A549 treated with dexamethasone at 1 μM for 4 hours (cell line): ENCODE measurements at places on chromosomes 6 and 20. TPM values are rescaled to one million over a fixed set of nuclear protein-coding genes. Genes with fewer than 3 reads are reported as not detected.

TUBB2B gene
- total RNA-seq: 14.2 to 16.9 TPM (median 15.4 TPM) in 5 replicates

CTCFL gene
- total RNA-seq: 0.02 to 0.06 TPM (median 0.03 TPM) in 4 of 5 replicates, not detected in the other

EPM2A gene
- total RNA-seq: 2.8 to 3.4 TPM (median 3.1 TPM) in 5 replicates

B3GAT2 gene
- total RNA-seq: 0.01 to 0.03 TPM (median 0.02 TPM) in 4 of 5 replicates, not detected in the other

VSTM2L gene
- 19.8 to 29.6 TPM (median 20.9 TPM) in 5 replicates for total RNA-seq

SSTR4 gene
- 0.43 to 1.1 TPM (median 0.64 TPM) in 5 replicates for total RNA-seq

MOCS1 gene
- total RNA-seq: 2.0 to 3.3 TPM (median 2.7 TPM) in 5 replicates

SCGN gene
- 0.20 to 0.39 TPM (median 0.28 TPM) in 4 of 5 replicates, not detected in the other for total RNA-seq

SNAP25 gene
- 15.3 to 20.7 TPM (median 16.8 TPM) in 5 replicates for total RNA-seq

HNF4A gene
- total RNA-seq: 15.0 to 26.0 TPM (median 23.4 TPM) in 5 replicates

PXMP4 gene
- 4.2 to 7.6 TPM (median 6.9 TPM) in 5 replicates for total RNA-seq

PRDM13 gene
- total RNA-seq: 0.71 to 1.1 TPM (median 1.0 TPM) in 5 replicates

NAA20 gene
- 129 to 162 TPM (median 134 TPM) in 5 replicates for total RNA-seq

RPL10A gene
- 1,353 to 1,488 TPM (median 1,401 TPM) in 5 replicates for total RNA-seq

KCNG1 gene
- total RNA-seq: 28.9 to 52.5 TPM (median 34.4 TPM) in 5 replicates

CRISP3 gene
- total RNA-seq: not detected in 5 replicates

SRMS gene
- 0.11 to 0.14 TPM (median 0.13 TPM) in 4 of 5 replicates, not detected in the other for total RNA-seq

TPBG gene
- 30.0 to 36.1 TPM (median 35.1 TPM) in 5 replicates for total RNA-seq

FRS3 gene
- total RNA-seq: 1.6 to 3.0 TPM (median 2.6 TPM) in 5 replicates

GSTA1 gene
- total RNA-seq: 0.11 TPM in 1 of 5 replicates, not detected in the others

ZC3H12D gene
- total RNA-seq: 0.02 to 0.21 TPM (median 0.06 TPM) in 5 replicates

MAFB gene
- 0.19 to 0.37 TPM (median 0.28 TPM) in 5 replicates for total RNA-seq

SLC26A8 gene
- total RNA-seq: 0.02 TPM in 1 of 5 replicates, not detected in the others

GRM4 gene
- 0.08 to 0.16 TPM (median 0.11 TPM) in 5 replicates for total RNA-seq

TNFRSF21 gene
- 11.7 to 15.5 TPM (median 13.8 TPM) in 5 replicates for total RNA-seq

TSBP1 gene
- not detected in 5 replicates for total RNA-seq

BPIFB6 gene
- not detected in 5 replicates for total RNA-seq

ZNFX1 gene
- total RNA-seq: 19.7 to 29.3 TPM (median 24.6 TPM) in 5 replicates

MCM8 gene
- total RNA-seq: 22.2 to 27.5 TPM (median 25.5 TPM) in 5 replicates

IRF4 gene
- total RNA-seq: 0.23 to 0.64 TPM (median 0.35 TPM) in 5 replicates

WFDC8 gene
- not detected in 5 replicates for total RNA-seq

KHDC1 gene
- total RNA-seq: 2.7 to 4.2 TPM (median 3.4 TPM) in 5 replicates

GRM1 gene
- 0.03 to 0.04 TPM in 2 of 5 replicates, not detected in the others for total RNA-seq

TRMT11 gene
- total RNA-seq: 10.3 to 12.0 TPM (median 10.9 TPM) in 5 replicates

MOG gene
- not detected in 5 replicates for total RNA-seq

GRIK2 gene
- 0.43 to 0.61 TPM (median 0.51 TPM) in 5 replicates for total RNA-seq

SLC2A4RG gene
- 57.9 to 88.8 TPM (median 82.1 TPM) in 5 replicates for total RNA-seq
